DND-41 (cell line): ENCODE measurements at places on chromosomes 12 and 14.

DNA sequence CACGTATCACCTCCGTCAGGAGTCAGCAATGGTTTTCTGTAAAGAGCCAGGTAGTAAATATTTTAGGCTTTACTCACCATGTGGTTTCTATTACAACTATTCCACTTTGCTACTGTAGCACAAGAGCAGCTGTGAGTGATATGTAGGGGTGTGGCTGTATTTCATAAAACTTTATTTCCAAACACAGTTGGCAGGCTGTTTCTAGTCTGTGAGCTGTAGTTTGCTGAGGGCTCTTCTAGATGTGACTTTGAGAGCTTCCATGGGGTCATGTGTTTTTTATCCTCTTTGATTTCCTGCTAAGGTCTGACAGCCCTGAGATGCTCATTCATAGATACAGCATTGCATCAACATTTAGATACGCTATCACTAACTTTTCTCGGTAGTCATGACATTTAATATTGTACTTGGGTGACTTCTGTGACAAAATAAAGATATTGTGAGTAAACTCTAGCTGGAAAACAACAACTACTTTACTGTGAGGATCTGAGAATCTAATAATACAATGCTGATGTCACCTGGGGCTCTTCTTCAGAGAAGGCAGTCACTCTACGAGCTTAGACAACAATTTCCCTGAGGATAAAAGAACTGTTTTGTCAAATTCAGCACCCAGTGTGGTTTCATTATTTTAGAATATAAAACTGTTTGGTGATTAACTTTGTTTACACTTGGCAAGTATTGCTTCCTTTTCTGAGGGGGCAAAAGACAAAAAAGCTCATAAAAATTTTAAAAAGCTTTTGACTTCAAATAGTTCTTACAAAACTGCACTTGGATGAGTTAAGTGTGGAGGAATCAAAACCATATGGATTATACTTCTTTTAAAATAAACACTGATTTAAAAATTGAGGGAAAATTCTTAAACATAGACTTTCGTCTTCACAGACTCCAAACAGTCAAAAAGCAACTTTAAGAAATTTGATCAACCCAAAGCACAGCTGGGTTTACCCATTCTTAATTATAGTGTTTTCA is 231.2 kb upstream of the DCN start:
- DNase-seq: no peak

GRCh38 chr14:28116716-28117115 is 649.9 kb upstream of the FOXG1 start:
- no peak for DNase-seq

- no peak for DNase-seq
Measured at GRCh38 chr14:51398898-51399297, 158.9 kb downstream of the TMX1 start.

DNA sequence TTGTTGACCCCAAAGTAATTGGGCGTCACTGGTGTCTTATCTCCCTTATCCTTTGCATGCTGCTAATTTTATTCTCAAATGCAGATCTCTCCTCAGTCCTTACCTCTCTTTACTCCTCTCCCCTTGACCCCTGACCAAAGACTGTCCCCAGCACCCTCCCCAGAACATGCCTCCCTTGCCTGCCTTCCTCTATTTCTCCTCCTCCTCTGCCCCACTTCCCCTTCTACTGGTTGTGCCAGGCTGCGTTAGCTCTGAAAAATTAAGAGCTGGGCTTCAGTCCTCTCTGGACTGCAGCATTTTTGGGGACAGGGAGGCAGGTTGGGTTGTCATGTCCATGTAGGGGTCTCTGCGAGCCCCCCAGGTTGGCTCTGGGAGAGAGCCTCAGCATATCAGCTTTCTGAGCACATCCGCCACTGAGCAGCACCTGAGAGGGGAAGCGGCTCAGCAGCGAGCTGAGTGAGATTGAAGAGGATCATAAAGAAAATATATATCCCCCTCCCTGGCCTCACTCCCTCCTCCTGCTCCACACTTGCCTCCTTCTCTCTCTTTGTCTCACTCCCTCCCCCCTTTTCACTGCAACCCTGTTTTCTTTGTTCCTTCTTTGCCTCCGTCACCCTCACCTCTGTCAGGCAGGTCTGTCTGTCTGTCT is 6.4 kb upstream of the CISTR start:
- no peak for DNase-seq

DNA sequence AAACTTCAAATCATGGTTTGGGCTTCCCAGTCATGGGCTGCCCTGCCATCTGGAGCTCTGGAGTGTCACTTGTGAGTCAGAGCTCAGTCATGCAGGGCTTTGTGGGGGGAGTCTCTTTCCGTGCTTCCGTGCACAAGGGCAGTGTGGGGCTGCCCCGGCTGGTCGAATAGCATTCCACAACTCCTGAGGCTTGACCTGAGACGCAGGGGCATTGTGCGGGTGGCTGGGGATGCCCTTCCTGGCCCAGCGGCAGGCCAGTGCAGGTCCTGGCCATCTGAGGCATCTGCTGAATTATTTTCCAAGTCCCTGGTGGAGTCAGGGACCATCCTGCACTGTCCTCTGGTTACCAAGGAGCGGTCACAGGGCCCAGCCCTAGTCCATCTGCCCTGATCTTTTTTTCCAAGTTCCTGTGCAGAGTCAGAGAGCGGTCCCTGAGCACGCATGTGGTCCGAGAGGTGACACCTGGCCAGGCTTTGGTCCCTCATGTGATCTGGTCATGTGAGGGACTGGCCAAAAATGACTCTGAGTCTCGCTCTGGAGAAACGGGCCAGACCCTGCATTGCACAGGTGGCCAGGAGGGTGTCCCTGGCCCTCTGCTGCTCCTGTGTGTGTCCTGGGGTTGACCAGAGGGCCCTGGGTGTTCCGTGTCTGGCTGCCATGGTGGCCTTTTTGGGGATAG is 167.0 kb upstream of the ALG10B start:
- DNase-seq: no peak

- DNase-seq: no peak
Measured at GRCh38 chr12:47038270-47038748, 41.1 kb upstream of the PCED1B start.

- no peak for DNase-seq
Measured at GRCh38 chr12:113134521-113134951, 1.0 kb downstream of the RASAL1 start.

DNA sequence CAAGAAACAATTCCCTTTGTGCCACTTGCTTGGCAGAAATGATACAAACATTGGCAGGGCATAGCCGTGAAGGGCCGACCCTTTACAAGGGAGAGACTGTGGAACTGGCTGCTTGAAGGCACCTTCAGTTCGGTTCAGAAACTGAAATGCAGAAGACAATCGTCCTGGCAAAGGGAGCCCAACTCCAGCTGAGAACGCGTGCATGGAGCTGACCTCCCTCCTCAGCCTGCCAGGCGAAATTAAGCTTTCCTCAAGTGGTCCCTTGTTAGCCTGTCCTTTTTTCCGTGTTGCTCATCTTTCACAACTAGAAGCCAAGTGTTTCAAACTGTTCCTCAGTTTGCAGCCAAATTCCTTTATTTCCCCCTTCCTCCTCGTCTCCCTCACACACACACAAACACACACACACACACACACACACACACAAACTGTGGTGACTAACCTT is 8.1 kb downstream of the LGR5 start:
- DNase-seq: no peak

GRCh38 chr14:67276131-67276530 is 34.9 kb downstream of the PALS1 start:
- DNase-seq: no peak

- DNase-seq: no peak
Measured at GRCh38 chr12:104520242-104520900, 63.6 kb downstream of the CHST11 start.

GRCh38 chr14:63854330-63854729 is 1.5 kb downstream of the SYNE2 start:
- DNase-seq: no peak

DNA sequence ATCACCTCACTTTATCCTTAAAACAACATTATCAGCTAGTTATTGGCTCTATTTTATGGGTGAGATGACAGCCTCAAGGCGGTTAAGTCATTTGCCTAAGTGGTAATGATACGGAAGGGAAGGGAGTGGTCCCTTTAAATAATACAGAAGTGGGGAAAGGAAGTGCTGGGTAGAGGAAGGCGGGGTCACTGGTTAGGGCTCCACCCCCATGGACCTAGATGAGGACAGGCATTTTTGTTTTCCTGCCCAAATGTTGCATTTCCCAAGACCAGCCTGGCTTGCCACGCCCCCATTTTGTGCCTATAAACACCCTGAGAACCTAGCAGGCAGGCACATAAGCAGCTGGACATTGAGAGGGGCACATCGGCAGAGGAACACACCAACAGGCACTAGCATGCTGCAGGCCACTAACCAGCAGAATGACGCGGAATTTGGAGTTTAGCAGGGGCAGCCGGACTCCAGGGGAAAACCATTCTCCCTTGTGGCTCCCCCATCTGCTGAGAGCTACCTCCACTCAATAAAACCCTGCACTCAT is 100.9 kb downstream of the EPS8 start:
- no peak for DNase-seq

DNA sequence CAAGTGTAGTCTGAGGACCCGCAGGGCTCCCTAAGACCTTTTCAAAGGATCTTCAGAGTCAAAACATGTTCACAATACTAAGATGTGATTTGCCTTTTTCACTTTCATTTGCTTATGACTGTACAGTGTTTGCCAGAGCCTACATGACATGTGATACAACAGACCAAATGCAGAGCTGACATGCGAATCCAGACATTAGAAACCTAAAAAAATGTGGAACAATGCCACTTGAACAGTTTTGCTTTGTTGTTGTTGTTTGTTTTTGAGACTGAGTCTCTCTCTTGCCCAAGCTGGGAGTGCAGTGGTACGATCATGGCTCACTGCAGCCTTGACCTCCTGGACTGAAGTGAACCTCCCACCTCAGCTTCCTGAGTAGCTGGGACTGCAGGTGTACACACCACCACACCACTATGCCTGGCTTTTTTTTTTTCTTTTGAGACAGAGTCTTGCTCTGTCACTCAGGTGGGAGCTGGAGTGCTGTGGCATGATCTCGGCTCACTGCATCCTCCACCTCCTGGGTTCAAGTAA is 5.3 kb upstream of the RAB35 start:
- DNase-seq: no peak

DNA sequence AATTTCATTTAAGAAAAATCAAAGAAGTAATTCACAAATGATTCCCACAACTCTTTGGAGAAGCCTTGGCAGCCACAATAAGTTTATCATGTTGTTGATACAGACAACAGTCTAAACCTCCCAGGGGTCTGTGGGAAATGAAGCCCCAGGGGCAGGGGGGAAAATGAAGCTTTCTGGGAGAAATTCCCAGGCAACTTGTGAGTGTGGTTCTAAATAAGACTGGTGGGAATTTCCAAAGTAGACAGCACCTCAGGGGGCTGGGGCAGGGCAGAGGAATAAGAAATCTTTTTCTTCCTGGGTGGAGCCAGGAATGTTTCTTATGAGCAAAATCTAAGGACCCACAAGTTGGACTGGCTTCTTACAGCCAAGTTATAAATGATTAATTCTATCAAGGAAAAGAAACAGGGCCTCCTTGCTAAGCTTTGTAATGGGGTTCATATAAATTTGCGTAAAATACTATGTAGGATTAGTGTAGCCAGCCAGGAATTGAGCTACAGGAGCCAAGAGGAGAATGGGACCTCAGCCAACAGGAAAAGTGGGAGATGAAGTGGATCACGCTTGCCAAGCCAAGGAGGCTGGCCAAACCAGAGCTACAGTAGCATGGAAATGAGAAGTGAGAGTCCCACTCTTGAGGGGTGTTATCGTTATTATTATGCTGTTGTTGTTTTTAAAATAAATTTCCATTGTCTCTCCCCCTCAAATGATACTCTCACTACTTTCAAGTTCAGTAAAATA is 182.9 kb upstream of the FAR2 start:
- no peak for DNase-seq

DNA sequence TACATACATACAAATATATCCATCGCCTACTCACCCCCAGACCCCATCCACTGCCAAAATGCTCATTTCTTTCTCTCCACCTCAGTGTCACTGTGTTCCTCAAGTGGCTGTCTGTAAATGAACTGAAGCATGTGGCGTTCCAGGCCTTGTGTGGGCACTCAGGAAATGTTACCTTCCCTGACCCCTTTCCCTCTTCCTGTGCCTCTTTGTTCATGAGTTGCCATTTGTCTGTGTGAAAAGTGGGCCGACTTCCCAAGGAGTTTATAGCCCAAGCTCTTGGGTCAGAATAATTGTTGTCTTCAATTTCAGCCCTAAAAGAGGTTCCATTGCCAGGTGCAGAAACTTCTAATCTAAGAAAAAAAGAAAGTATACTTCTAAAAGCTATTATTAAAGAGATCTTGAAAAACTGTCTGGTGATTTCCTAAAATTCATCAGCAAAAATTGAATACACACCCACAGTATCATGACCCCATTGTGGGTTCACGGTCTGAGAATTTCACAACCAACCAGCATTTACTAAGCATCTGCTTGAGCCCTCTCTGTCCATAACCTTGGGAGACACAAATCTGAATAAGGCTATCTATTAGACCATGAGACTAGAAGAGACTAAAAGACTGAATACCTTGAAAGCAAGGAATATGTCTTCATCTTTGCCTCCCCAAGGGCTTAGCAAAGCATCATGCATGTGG is 201.4 kb upstream of the EEA1 start:
- DNase-seq: no peak

- DNase-seq: no peak
Measured at GRCh38 chr12:78293059-78293686, 462.5 kb downstream of the NAV3 start.

- no peak for DNase-seq
Measured at GRCh38 chr12:10048526-10048925, 18.0 kb downstream of the CLEC9A start.

- DNase-seq: peak; percentile 63
Measured at GRCh38 chr12:131773582-131774221, 54.5 kb upstream of the MMP17 start.

DNA sequence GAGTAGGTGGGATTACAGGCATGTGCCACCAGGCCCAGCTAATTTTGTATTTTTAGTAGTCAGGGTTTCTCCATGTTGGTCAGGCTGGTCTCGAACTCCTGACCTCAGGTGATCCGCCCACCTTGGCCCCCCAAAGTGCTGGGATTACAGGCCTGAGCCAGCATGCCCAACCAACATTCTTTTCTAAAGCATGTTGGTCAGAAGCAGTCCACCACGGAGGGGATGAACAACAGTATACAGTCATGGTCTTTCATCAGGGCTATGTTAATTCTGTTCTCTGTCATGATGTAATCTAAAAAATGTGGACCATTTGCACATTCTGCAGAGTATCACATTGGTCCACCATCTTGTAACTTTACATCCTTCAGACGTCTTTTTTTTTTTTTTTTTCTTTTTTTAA is 3.6 kb downstream of the MRPL51 start:
- DNase-seq: no peak

DNA sequence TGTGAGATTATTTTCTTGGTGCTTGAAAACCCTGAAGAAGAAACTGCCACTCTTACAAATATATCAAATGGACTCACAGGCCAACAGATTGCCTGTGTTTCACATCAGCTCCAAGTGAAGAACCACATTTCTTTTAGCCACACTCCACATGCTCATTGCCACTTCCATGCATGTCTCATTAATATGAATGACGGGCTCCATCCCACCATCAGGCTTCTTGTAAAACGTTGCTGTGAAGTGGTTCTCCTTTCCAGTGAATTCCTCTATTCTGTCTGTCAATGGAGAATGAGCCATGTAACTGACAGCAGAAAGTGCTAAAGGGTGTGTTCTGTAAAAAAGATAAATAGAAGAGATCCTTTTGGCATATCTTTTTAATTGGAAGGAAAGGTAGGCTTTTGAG is 188.2 kb upstream of the RMST start:
- DNase-seq: no peak
